Right ventricle myocardium inferior (tissue), 1 donor: ENCODE measurements at places on chromosomes 6 and 20.

DNA sequence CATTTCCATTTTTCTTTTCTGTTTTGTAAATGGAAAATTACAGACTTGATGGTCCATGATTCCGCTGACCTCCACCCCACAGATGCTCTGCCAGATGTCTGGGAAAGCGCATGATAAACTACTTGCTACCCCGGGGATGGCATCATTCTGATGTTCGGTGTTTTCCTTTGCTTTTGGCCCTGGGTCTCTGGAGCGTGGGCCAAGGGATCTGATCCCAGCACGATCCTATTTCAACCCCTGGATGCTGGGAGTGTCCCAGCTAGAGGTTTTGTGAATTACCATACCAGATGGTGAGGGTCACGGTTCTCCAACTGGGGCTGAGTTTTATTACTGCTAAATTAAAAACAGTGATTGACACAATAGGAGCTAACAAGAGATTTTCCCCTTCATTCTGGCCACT, 25.2 kb upstream of the MYLIP start:
- no peak for DNase-seq

GRCh38 chr6:143676437-143677045, 1.2 kb upstream of the PHACTR2 start:
- DNase-seq = no peak

DNA sequence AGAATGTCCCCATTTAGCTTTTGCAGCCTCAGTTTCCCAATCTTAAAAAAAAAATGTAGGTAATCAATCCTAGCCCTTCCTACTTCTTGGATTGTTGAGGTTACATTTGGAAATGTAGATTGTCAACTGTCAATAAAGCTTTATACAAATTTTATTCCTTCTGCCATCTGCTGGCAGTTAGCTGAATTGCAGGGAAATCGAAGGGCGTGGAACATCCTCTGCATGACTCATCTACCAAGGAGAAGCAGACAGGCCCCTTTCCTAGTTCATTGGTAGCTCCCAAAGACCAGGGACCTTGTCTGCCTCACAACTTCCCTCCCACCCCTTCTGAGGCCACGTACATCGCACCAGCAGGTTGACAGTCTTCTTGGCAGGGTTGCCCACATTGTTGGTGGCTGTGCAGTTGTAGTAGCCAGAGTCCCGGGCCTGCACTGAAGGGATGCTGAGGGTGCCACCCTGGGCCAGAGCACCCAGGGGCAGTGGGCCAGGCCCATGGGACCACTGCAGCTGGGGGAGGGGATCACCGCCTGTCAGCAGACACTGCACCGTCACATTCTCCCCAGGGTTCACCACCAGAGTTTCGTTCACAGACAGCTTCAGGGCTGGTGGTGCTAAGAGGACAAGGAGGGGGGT, 43.6 kb downstream of the MDGA1 start:
- no peak for DNase-seq

DNA sequence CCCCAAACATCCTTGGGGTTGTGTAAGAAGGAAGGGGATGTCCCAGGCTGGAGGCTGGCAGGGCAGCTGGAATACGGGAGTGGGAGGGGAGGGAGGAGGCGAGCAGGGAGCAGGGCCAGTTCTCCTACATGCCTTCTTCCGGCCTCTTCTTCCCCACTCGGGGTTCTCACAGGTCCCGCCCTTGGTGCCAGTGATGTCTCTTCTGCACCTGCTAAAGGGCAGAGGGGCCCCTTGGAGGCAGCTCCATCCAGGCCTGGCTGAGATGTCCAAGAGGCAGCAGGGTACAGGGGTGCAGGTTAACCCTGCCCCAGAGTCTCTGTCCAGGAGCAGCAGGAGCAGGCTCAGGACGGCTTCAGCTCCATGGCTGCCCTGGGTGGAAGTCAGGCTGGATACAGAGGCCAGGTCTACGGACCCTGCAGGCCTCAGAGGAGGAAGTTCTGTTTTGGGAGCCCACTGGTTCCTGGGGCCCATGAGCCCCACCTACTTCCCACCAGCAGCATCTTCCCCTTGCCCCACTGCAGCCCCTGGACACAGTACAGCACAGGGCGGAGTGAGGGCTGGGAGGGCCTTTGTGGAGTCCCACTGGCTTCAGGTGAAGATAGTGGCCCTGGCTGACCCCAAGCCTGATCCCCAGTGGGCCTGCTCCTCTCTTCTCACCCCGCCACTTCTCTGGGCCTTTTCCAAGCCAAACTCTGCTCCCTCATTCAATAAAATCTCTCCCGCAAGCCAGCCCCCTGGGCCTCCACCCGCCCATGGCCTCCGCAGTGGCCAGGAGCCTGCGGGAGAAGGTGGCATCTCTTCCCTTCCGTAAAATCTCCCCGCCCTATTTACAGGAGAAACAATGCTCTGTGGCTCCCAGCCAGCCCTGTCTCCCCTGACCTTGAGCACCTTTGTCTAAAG, 60.4 kb downstream of the YTHDF1 start:
- no peak for DNase-seq

- DNase-seq = no peak
Measured at GRCh38 chr20:59382157-59382725, 81.8 kb downstream of the EDN3 start.

DNA sequence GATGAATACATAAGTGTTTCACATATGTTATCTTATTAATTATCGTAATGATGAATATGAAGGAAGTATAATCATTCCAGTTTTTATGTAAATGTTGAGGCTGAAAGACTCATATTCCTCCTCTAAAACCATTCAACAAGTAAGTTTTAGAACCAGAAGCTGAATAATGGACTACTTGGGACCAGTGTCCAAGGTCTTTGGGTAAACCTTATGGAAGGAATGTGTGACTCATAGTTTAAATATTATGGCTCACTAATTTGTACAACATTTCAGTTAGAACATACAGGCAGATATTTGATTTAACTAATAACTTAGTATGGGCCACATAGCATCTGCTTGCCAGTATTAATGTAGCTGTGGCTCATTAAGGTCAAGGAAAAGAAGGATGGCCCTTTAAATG, 209.6 kb downstream of the TFAP2B start:
- DNase-seq = no peak

DNA sequence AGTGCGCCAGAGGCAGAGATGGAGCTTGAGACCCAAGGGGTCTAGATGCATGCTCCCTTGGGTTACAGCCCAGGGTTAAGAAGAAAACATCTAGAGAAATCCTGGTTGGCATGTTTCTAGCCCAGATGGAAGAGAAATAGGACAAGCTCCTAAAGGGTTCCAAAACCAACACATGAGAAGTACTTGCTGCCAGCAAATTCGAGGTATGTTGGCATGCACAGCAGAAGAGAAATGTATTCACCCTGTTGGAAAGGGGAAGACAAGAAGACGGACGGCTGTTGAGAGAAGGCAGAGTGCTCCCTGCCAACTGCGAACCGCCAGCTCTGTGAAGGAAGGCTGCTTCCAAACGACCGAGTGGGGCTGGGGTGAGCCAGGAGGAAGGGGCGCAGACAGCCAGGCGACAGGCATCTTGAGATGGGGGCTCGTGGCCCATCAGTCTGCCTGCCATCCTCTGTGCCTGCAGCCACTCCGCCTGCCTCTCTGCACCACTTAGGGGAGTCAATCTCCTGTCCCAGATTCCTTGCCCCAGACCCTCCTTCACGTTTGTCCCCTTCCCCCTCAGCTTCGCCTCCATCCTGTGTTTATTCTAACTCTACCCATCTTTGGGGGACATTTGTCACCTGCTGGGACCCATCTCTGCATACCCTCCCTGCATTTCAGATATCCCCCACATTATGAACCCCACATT, 249.2 kb downstream of the CDC5L start:
- DNase-seq = no peak

- no peak for DNase-seq
Measured at GRCh38 chr6:45783716-45784115, 231.9 kb downstream of the CLIC5 start.

DNA sequence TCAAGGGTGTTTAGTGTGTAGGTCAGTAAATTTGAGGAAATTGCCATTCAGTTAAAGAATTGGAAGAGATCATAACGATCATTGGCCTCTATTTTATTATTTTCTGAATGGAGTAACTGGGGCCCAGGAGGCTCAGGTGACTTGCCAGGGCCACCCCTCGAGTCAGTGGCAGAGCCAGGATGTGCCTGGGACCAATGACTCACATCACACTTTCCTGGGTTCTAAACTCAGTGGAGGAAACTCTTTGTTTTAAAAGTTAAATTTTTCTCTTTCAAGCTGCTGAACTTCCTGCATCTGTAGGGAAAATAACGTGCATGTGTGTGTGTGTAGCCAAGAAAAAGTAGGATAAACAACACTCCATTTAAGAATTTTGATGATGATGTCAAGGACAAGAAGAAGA, 135.5 kb downstream of the MYLK4 start:
- DNase-seq = no peak

GRCh38 chr6:126182650-126183311, 157.1 kb upstream of the CENPW start:
- no peak for DNase-seq

DNA sequence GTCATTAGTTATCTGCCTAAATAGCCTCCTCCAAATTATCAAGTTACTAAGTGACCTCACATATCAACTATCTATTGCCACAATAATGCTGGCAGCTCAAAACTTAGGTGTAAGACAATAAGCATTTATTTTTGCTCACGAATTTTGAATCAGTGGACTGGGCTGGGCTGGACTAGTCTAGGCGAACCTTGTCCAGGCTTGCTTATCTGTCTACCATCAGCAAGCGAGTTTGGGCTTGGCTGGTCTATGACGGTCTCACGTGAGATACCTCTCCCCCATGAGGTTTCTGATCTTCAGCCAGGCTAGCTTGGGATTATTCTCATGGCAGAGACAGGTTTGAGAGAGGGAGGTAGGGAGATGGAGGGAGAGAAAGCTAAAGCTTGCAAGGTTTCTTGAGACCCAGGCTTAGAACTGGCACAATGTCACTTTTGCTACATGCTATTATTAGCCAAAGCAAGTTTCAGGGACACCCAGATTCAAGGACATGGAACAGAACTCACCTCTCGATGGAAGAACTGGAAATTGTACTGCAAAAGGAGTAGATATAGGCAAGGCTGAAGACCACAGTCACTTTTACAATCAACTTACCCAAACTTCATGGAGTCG, 80.9 kb downstream of the WASF1 start:
- no peak for DNase-seq

DNA sequence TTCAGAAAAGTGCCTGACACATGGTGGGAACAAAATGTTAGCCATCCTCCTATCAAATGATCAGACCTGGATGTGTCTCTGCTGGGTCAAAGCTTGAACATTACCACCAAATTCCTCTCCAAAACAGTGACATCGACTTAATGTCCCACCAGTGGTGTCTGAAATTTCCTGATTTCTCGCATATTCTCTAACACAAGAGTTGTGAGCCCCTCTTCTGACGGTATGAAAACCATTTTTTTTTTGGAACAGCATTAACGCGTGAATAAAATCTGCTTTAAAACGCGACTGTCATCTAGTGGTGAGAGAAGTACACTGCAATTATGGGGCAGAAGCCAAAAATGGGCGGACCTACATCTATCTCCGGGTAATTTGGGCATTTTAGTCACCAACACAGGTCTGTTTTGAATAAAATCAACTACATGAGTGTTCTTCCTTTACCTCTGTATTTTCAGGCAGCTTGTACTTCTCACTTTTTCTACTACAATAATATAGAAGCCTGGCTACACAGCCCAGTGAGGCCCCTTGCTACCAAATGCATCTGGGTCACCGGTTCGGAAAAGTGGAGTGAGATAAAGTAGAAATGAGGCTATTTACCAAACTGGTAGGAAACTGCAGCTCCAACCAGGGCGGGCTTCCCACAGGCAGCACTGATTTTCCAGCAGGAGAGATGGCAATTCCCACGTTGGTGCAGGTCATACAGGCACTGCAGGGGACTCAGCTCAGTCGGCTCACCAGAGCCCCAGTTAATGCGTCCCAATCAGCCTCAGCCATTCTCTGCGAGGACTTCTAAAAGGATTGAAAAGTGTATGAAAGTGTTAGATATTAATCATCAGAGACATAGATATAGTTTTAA, 27.4 kb downstream of the MGME1 start:
- DNase-seq = no peak

- DNase-seq = no peak
Measured at GRCh38 chr6:75882734-75883133, 133.7 kb downstream of the MYO6 start.

GRCh38 chr6:163489584-163489983, 75.1 kb downstream of the QKI start:
- no peak for DNase-seq
